ENCODE measurements at places on chromosomes 11 and 22. TPM values are rescaled to one million over a fixed set of nuclear protein-coding genes. Genes with fewer than 3 reads are reported as not detected.

GRCh38 chr11:134228625-134229024 is 4.2 kb downstream of the VPS26B start:
- DNase-seq: no peak

DNA sequence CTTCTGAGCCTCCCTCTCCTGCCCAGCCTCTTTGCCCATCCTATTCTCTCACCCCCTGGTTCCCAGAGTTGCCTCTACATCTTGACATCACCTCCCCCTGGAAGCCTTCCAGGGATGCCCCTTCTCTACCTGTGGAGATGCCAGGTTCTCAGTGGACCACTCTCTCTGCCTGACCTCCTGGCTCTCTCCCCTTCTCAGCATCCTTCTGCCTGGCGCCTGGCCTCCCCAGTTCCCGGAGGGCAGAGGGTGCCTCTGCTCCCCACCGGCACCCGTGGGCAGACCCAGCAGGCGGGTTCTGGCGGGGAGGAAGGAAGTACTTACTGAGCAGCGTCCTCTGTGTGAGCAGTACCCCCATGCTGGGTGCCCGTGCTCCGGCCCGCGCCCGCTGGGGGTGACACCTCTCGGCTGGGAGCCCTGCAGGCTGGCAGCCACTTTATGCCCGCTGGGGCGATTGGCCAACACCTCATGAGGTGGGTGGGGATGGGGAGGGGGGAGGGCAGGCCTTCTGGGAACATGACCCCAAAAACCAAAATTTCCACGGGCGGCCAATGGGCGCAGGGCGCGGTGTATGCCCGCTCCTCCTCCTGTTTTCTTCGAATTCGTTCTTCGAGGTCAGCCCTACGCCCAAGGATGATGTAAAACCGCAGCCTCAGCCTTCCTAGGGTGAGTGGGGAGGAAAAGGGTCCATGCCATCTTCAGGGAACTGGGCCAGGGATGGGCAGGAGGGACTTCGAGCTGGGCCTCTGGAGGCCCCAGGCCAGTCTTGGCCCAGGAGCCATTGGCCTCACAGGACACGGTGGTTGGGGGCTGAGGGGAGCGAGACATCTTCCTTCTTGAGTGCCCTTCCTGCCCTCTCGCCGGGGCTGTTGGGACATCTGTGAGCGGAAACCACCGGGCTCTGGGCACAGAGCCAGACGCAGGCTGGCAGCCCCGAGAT is at the start of gene OSM:
Gene OSM (minus strand): TSS at position 407 of the 937 bp plus-strand sequence. CDS start 52 bp downstream, at position 355.
- DNase-seq: no peak

GRCh38 chr11:64305691-64306562 is 603 bp downstream of the ESRRA start:
- no peak for DNase-seq

- DNase-seq: peak; percentile 100
Observed at GRCh38 chr11:66288671-66289547, at the start of gene YIF1A. Gene YIF1A (minus strand): TSS chr11:66289143. CDS start chr11:66288985, 158 bp downstream.

- DNase-seq: no peak
Observed at GRCh38 chr11:112129656-112130055, 34.2 kb downstream of the IL18 start.

DNA sequence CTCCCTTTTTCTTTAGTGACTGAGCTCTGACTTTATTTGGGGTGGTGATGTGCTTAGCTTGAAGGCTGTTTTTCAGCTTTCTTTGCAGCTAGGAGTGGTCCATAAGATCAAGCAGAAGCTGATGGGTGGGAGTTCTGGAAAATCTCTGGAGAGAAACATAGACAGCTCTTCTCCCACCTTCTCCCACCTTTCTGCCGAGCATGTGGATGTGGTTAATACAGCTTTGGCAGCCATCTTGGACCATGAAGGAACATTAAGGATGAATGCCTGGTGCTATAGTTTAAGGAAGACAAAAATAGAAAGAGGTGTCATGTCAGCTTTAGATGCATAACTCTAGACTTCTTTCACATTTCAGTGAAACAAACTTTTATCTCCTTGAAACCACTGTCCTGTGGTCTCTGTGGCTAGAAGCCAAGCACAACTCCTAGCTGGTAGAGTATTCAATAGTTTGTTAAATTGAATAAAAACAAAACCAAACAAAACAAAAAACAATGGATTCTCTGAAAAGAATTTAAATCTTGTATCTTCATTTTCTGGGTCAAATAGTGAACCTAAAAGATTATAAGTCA is 203.6 kb upstream of the SESN3 start:
- no peak for DNase-seq

- DNase-seq: no peak
Observed at GRCh38 chr11:71236836-71237475, 15.4 kb downstream of the SHANK2 start.

The ASPHD2 gene
- 4.2 TPM for total RNA-seq

The MPPED2 gene
- total RNA-seq: not detected

The YIF1A gene
- 35.0 TPM for total RNA-seq

The CDC42BPG gene
- 0.08 TPM for total RNA-seq

The UPB1 gene
- total RNA-seq: not detected

The DEFB131B gene
- not detected for total RNA-seq

All from fibroblast of the aortic adventitia (primary cell).